ENCODE measurements at places on chromosomes 3 and 15. TPM values are rescaled to one million over a fixed set of nuclear protein-coding genes. Genes with fewer than 3 reads are reported as not detected.

- DNase-seq: no peak
These were observed 202.6 kb downstream of the UACA start for GRCh38 chr15:70560617-70561328.

DNA sequence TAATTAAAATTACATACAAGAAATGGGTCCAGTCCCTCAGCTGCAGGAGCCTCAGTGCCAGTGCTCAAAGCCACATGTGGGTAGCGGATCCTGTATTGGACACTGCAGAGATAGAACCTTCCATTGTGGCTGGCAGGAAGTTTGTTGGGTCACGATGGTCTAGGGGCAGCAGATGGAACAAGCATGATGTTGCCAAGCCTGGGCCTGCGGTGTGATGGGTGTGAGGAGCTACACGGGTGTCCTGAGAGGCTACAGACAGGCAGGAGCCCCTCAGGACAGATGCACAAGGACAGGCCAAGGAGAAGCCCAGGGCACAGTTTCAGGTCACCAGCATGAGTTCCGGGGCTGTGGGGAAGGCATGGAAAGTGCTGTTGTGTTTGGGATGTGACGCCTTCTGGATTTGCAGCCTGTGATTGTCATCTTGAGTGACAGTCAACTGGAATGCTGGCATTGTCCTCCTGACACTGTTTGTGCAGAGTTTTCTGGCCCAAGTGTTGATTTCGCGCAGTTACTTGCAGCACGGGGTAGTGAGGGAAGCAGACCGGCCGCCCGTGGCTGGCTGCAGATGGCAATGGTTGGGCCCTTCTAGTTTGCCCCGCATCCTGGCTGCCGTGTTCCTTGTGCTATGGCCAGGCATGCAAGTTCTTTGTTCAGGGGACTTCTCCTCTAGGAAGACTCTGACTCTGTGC lies 177.1 kb downstream of the NSMCE3 start:
- no peak for DNase-seq

DNA sequence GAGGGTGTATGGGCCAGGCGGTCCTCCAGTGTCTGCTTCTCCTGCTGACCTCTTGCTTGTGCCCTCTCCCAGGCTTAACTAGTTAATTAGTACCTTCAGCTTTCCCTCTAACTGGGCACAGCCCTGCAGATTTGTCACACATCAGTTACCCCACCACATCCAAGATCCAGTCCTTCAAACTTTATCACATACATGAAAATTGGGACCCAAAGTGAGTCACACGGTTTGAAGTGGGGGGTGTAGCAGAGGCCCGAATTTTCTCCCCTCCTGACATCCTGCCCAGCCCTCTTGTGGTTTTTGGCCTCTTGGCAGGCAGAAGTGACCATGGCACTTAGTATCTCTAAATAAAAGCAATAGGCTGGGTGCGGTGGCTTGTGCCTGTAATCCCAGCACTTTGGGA lies 3.9 kb downstream of the MAPKAPK3 start:
- no peak for DNase-seq

- DNase-seq: no peak
These were observed 41.9 kb upstream of the THBS1 start for GRCh38 chr15:39538936-39539335.

DNA sequence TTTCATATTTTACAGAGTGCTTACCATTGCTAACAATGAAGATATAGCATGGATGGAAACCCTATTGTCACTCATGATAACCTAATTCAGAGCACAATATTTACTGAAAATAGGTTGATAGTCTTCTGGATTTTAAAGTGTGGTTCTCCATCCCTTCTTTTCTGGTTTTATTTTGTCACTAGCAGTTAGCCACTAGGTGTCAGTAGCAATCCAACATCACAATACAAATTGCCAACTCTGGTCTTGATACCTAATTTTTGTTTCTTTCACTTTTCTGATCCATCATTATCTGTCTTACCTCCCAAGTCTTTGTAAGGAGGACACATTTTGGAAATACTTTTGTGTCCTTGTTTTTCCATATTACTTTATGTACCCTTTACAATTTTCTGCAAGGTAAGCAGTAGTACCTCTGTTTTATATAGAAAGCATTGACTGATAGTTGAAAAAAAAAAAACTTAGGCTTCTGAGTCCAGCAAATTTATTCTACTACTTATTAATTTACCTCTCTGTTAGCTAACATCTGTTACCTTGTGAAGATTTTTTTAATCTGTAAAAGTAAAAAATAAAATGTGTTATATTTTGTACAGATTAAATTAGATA lies 28.3 kb upstream of the CRYBG3 start:
- no peak for DNase-seq

DNA sequence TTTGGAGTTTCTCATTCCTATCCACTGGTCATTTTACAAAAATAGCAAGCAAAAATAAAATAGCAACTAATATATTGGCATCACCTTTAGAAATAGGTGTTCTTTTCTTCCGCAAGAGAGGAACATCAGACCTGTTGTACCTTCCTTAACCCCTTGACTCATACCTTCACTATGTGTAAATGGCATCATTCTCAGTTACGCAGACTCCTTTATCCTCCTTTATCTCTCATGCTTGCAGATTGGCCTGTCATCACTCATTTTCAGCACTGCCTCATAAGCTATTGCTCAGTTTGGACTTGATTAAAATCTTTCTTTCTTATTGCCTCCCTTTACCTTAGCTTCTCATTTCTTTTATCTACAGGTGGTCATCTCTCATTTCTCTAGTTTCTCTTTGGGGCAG lies 21.4 kb downstream of the ARHGEF26 start:
- no peak for DNase-seq

GRCh38 chr3:39513791-39514369 lies 46.4 kb downstream of the MOBP start:
- DNase-seq: no peak

DNA sequence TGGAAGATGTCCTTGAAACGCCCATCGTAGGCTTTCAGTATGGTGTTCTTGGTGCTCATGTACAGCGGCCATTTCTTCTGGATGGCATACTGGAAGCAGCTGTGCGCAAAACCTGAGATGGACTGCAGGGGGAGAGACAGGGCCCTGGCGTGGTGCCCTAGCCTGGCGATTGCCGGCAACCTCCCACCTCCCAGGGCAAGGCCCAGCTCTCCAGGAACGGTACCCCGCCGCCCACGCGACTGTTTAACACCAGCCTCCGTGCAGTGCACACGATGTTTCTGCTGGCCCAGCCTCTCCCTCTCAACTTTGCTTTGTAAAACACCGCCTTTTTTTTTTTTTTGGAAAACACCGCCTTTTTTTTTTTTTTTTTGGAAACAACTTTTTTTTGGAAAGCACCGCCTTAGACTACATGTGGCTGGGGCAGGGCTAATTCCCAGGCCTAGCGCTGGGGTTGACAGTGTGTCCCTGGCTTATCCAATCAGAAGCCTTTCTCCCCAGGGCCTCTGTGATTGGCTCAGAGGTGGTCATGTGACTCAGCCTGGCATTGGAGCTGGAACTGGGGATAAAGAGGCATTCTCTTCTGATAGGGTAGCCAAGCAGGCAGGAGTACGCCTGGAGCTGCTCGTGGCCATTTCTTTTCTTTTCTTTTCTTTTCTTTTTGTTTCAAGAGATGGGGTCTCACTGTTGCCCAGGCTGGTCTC lies 14.7 kb downstream of the IDH2 start:
- DNase-seq: no peak

DNA sequence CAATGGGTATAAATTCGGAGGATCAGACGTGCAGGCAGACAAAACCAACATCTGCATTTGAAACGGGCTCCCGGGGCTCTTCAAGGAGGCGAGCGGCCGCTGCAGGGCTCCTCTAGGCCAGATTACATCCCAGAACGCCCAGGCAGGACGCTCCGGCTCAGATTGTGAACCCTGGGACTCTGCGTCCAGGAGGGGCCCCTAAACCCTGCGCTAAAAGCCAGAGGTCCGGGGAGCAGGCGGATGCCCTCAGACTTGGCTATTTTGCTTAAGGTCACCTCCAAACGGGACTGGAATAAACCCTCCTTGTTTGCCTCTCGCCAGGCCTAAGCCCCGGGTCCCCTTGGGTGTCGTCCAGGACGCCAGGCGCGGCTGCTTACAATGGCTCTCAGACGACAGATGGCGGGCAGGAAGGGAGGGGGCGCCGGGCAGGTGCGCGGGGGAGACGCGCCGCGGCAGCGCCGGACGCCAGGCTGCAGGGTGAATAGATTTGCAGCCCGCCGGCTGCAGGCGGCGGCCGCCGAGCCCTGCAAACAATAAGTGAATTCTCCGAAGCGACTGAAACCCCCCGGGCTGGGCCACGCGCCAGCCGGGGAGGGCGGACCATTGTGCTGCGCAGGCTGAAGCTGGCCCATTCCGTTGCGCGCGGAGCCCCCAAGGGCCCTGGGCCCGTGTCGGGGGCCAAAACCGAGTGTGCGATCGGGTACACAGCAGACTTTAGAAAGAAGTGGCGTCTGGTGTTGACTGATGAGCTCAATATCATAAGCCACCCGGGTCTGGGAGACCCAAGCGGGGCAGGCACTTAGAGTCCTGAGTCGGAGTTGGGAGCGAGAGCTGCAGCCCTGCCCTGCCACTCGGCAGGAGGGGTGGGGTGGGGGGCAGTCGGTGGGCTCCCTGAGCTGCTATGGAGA lies 32.3 kb upstream of the AMOTL2 start:
- no peak for DNase-seq

- DNase-seq: no peak
These were observed 538.5 kb upstream of the NECTIN3 start for GRCh38 chr3:110533089-110533488.

GRCh38 chr3:102545276-102545675 lies 110.5 kb downstream of the ZPLD1 start:
- no peak for DNase-seq

DNA sequence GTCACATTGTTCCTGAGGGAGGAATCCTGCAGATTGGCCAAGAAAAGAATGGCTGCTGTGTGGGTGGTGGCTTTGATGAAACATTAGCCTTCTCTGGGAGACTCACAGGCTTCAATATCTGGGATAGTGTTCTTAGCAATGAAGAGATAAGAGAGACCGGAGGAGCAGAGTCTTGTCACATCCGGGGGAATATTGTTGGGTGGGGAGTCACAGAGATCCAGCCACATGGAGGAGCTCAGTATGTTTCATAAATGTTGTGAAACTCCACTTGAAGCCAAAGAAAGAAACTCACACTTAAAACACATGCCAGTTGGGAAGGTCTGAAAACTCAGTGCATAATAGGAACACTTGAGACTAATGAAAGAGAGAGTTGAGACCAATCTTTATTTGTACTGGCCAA lies 6.1 kb downstream of the PTX3 start:
- DNase-seq: no peak

- DNase-seq: no peak
These were observed 98.1 kb upstream of the STRIT1 start for GRCh38 chr3:155391551-155391958.

GRCh38 chr3:97066531-97066930 lies 252.1 kb downstream of the EPHA6 start:
- no peak for DNase-seq

- no peak for DNase-seq
These were observed 109.7 kb upstream of the GALNT15 start for GRCh38 chr3:16064642-16065414.

- DNase-seq: no peak
These were observed 812 bp upstream of the SEC62 start for GRCh38 chr3:169965562-169966427.

DNA sequence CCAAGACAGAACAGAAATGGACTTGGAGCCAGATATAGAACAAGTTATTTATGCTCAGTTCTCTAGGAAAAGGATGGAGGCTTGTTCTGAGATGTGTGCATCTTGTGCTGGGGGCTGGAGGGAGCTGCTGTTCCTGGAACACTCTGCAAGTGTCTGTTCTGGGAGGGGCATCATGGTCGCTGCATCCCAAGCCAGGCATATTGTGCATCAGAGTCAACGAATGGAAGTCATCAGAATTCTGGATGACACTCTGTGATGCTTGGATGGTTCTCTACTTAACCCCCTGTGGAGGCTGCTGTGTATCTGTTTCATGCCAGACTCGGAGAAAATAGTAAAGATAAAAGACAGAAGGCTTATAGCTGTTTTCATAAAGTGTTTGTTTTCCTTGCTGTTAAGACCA lies 34.7 kb downstream of the RPL22L1 start:
- DNase-seq: no peak

Gene CHST2
- total RNA-seq: 3.9 TPM

Gene SCG3
- 0.16 TPM for total RNA-seq

Gene MNS1
- not detected for total RNA-seq

Gene IDH3A
- total RNA-seq: 64.7 TPM

Gene PRR20G
- total RNA-seq: not detected
